ENCODE measurements at places on chromosomes 1 and 21.

GRCh38 chr1:31653717-31654473 is 9.2 kb upstream of the PEF1 start:
- DNase-seq: no peak

- no peak for DNase-seq
Measured at GRCh38 chr1:175075572-175076568, 8.2 kb downstream of the TNN start.

DNA sequence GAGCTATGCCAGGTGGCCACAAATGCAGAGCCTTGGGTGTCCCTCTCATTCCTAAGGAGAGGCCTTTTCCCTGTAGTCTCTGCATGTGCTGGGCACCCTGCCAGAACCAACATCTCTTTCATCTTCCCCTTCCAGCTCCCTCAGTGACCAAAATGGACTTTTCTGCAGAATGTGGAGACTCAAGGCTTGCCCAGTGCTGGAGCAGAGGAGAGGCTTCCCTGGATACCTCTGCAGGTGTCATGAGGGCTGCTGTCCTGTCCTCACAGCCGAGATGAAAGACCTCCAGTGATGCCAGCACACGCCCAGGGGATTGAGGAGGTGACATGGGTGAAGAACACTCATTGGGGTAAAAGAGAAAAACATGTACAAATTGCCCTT is 347.0 kb upstream of the AJAP1 start:
- no peak for DNase-seq

DNA sequence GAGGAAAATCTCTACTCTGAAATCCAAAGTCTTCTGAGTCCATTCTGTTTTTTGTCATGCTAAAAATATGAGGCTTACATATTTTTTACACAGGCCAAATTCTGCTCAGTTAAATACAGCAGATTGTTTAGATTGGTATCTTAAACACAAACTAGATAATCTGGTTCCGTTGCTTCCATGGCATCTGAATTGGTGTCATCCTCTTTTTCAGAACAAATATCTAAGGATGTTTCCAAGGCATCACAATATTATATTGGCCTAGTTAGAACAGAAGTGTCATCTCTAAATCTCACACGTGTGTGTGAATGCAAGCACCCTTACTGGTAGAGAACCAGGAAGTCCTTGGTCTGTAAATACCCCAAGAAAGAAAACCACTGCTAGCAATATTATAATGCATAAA is 151.2 kb downstream of the NRIP1 start:
- no peak for DNase-seq

DNA sequence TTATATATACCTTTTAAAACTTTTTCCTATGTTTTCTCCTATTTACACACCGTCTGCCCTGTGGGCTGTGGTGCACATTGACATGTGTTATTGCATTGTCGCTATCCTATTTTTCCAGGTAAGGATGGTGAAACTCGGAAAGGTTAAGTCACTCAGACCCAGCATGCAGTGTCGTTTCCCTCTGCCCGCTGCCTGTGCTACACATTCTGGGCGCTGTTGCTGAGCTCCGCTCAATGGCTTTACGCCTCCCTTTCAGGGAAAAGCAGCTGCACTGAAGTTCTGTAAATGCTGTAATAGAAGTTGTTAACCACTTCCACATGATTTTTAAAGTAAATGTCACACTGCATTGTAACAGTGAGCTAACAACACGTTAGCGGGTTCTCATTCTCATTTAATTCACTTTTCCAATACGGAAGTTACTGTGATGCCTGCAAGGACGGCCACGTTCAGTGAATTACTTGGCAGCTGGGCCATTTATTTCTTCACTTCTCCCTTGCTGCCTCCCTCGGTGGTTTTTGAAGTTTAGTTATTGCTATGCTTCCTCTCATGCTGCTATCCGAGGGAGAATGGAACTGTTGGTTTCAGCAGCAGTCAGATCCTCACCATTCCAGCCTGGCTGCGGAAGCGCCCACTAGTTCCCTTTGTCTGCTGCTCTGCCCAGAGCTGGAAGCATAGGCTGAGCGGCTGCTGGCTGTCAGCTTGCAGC is 288.7 kb downstream of the SPATA17 start:
- DNase-seq: no peak
